ENCODE measurements at places on chromosomes 11 and 22. TPM values are rescaled to one million over a fixed set of nuclear protein-coding genes. Genes with fewer than 3 reads are reported as not detected.

DNA sequence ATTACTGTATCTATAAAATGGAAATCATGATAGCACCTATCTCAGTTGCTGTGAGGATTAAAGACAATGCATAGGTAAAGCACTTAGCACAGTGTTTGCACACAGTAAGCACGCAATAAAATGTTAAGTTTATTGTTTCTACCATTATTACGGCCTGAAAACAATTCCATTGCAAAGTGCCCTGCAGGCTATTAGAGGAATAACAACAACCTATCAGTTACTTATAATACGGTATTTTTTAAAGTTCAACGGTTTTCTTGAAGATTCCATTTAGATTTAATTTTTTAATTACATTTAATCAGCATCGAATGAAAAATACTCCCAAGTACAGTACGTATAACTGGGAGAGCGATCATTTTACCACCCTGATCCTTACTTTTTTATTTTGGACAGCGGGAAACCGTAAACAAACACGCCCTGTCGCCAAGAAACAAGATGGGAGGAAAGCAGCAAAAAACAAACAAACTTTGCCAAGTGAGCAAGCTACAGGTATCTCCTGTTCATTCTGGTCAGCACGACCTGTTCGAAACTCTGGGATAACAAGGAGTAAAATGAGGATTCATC, 893 bp downstream of the SLC36A4 start:
- no peak for DNase-seq

DNA sequence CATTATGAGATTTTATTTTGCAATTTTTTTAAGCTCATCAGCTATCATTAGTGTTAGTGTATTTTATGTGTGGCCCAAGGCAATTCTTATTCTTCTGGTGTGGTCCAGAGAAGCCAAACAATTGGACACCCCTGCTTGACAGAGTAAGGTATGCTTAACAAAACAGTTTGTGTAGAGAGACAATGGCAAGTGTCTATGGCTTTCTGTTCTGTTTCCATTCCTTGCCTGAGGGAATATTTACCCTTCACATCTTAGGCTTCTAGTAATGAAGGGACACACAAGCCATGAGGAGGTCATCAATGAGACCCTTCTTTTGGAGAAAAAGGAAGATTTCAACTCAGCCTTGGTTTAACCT, 1278.4 kb upstream of the TENM4 start:
- DNase-seq: no peak

GRCh38 chr22:42754658-42755057, 34.0 kb upstream of the A4GALT start:
- no peak for DNase-seq

GRCh38 chr11:92061456-92062062, 163.1 kb upstream of the FAT3 start:
- DNase-seq: no peak

DNA sequence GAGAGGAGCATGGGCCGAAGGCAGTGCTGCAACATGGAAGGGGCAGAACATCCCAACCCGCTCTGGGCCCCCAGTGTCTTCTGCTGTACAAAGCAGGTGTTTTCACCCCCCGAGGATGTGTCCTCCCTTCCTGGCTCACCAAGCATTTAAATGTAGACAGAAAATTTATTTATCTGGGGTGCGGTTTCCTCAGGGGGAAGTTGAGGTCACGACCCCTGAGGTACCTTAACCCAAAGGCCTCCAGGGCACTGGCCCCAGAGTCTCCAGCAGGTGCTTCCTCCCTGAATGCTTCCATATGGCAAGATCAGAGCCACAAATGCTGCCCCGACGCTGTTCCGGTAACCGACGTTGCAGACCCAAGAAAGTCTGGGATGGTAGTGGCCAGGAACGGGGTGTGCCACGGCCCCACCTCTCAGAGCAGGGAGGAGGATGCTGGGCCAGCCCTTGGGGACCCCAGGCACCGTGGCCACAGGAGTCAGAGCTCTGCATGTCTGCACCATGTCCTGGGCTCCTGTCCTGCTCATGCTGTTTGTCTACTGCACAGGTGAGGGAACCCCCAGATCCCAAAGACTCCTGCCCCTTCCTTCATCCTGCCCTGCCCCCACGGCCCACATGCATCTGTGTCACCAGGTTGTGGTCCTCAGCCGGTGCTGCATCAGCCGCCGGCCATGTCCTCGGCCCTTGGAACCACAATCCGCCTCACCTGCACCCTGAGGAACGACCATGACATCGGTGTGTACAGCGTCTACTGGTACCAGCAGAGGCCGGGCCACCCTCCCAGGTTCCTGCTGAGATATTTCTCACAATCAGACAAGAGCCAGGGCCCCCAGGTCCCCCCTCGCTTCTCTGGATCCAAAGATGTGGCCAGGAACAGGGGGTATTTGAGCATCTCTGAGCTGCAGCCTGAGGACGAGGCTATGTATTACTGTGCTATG, at the start of gene VPREB1:
TSS of gene VPREB1 (plus strand) at position 471 of the 935 bp plus-strand sequence. CDS start at position 499, 28 bp downstream.
- no peak for DNase-seq

GRCh38 chr11:132161403-132162078, 791.1 kb downstream of the NTM start:
- DNase-seq: no peak

DNA sequence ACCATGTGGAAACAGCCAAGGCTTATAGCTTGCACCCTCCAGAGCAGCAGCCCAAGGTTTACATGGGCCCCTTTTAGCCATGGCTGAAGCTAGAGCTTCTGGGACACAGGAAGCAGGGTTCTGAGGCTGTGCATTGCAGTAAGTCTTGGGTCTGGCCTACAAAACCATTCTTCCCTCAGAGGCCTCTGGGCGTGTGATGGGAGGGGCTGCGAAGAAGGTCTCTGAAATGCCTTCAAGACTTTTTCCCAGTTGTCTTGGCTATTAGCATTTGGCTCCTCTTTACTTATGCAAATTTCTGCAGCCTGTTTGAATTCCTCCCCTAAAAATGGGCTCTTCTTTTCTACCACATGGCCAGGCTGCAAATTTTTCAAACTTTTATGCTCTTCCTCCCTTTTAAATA, 109.5 kb downstream of the BBOX1 start:
- no peak for DNase-seq

DNA sequence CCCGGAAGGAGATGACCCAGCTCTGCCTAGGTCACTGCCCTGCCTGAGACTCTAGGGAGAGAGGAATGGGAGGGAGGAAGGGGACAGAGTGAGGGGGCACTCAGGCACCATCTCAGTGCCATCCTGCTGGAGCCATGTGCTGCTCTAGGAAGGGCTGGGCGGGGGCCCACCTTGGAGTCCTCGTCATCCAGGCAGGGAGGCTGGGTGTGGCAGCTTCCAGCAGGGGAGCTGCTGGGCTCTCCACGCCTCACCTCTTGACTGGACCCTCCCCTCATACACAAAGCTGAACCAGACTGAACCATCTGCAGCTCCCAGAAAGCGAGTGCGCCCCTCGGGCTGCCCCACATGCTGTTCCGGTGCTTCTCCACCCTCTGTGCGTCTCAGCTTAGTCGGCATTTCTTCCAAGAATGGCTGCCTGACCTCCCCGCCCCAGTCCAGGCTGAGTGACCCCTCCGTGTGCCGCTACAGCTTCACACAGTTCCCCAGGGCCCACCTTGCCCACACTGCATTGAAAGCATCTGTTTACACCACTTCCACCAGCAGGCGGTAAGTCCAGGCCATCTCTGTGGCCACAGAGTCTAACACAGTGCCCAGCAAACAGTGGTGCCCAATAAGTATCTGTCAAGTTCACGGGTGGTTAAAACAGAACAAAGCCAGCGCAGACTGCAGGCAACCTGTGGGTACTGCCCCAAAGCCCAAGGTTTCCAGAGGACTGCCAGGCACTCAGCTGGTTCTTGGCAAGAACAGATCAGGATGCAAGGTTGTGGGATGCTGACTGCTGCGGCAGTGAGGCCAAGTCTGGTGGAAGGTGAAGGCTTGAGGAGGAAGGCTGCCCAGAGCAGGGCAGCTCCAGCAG, 9.4 kb upstream of the TRIM29 start:
- DNase-seq: no peak

DNA sequence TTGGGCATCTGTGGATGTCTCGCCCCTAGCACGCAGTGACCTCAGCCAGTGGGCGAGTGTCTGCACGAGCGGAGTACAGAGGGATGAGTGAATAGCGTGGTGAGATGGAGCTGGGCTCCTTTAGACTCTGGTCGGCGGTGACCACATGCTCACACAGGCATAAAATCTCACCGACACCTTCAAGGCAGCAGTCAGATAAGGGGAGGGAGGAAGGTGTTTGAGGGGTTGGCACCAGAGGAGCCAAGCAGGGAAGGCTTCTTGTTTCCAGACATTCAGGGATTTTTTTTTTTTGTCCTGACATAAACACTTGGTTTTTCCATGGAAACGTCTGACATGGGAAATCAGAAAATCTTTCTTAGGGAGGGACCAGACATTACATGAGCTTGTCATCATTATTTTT, 35.8 kb downstream of the GRIK4 start:
- DNase-seq: no peak

GRCh38 chr11:61777234-61778090, 14.9 kb downstream of the TMEM258 start:
- no peak for DNase-seq

GRCh38 chr22:22123118-22123959, 121.2 kb upstream of the VPREB1 start:
- DNase-seq: no peak

DNA sequence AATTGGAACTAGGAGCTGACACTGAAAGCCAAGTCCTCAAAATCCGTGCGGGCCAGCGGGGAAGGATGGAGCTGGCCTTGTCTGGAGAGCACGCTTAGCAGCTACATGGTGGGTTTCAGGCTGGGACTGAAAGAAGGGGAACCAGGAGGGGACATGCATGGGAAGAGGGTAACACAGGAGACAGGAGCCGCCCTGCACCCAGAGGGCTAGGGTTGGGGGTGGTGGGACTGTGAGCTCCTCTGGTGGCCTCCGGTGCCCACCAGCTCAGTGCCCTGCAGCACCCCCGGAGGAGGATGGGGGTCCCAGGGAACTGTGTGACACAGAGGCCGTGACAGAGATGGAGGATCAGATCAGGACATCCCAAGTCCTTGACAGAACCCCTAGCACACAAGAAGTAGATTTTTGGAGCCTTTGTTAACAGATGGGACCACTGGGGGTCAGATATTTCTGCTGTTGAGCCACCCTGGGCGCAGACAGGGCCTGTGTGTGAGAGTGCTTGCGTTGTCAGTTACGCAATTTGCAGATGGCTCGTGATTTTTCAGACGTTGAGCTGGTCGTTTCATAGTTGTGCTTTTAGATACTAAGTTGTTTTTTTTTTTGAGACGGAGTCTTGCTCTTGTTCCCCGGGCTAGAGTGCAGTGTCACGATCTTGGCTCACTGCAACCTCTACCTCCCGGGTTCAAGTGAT, 21.3 kb upstream of the GRAMD4 start:
- no peak for DNase-seq

GRCh38 chr11:74253361-74253760, 58.1 kb downstream of the P4HA3 start:
- no peak for DNase-seq

DNA sequence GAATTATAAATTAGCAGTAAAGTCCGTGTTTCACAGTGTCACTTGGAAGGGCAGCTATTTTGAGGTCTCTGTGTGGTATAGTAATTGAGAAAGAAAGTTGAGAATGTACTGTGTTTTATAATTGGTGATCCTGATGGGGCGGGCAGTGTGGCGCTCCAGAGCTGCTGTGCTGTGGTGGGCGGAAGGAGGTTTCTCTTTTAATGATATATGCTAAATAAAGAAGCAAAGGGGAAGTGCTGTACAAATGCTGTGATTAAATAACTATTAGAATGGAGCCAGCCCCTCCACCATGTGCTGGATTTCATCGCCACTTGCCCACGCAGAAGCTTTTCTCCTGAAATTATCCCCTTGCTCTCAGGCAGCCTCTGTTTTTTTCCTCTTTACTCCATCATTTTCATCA, 24.6 kb downstream of the ATXN10 start:
- DNase-seq: no peak

DNA sequence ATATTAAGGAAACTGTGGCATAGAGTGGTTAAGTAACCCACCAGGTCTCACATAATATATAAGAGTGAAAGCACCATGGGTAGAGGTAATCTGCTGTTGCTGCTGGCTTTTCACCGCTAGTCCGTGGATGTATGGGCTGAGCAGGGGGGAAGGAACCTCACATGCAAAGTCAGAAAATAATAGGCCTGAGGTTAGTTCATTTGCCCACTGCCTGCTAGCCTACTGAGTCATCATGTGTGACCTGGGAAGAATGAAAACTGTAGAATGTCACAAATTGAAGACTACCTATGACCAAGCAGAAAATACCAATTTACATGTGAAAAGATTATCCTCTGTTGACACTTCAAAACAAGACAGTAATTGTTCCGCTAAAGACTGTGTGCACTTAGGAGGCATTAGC, 560.1 kb upstream of the FAT3 start:
- DNase-seq: no peak

- DNase-seq: no peak
Measured at GRCh38 chr11:14253840-14254239, 105.1 kb downstream of the RRAS2 start.

DNA sequence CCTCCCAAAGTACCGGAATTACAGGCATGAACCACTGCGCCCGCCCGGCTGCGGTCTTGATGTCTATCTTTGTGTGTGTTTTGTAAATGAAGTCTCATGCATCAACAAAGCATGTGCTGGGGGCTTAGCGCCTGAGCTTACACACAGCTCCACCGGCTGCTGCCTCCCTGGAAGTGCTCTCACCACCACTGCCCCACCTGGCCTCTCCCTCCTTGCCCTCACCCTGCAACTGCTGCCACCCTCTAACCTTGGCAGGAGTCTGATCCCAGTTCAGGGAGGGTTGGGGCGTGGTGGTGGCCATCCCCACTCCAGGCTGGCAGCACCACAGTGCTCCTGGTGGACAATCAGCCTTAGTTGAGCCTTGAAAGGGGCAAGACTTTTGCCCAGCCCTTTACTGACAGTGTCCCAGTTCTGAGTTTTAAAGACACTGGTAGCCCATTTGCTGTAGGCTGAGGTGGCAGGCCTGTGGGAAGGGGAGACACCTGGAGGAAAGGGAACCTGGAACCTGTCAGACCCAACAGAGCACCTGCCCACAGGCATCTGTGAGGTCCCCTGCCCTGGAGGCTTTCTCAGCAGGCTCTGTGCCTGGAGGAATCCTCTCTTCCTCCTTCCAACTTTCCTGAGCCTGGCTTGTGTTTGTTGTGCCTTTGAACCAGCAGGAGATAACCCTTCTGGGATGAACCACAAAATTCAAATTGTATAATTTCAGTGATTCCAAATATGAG, 42.4 kb upstream of the WEE1 start:
- no peak for DNase-seq

GRCh38 chr22:43346521-43346929, 3.4 kb upstream of the SCUBE1 start:
- DNase-seq: no peak

The MGAT3 gene
- polyA plus RNA-seq: 22.4 TPM

The HTR3A gene
- not detected for polyA plus RNA-seq

The MMP13 gene
- polyA plus RNA-seq: not detected

The OR52H1 gene
- 0.13 TPM for polyA plus RNA-seq

The CCND1 gene
- 132 TPM for polyA plus RNA-seq

The TP53I11 gene
- polyA plus RNA-seq: 63.5 TPM

The MUC15 gene
- 3.2 TPM for polyA plus RNA-seq
